Aorta (tissue), 5 donors: ENCODE measurements at places on chromosomes 4 and X. TPM values are rescaled to one million over a fixed set of nuclear protein-coding genes. Genes with fewer than 3 reads are reported as not detected.

- no peak for DNase-seq
These were observed 81.5 kb downstream of the COX18 start for GRCh38 chr4:72987741-72988729.

Gene CD40LG
- total RNA-seq, result 0.26 TPM

Gene GRPEL1
- total RNA-seq, result 22.0 TPM

DNA sequence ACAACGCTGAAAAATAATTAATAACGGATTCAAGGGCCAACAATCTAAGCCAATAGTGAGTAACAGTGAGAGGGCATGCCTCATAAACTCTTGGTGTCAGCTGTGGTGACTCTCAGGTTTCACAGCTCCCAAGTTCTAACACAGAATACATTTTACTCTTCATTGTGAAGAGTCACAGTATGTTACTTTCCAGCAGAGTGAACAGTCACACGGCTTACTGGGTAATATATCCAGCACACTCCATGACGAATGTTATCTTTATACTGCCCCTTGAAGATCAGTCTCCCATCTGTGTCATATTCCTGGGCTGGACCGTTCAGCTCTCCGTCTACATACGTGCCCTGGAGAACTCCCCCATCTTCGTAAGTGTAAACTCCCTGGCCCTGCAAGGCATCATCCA, 23.1 kb downstream of the SETD7 start:
- no peak for DNase-seq

- no peak for DNase-seq
These were observed 16.6 kb downstream of the HTRA3 start for GRCh38 chr4:8285976-8286718.

DNA sequence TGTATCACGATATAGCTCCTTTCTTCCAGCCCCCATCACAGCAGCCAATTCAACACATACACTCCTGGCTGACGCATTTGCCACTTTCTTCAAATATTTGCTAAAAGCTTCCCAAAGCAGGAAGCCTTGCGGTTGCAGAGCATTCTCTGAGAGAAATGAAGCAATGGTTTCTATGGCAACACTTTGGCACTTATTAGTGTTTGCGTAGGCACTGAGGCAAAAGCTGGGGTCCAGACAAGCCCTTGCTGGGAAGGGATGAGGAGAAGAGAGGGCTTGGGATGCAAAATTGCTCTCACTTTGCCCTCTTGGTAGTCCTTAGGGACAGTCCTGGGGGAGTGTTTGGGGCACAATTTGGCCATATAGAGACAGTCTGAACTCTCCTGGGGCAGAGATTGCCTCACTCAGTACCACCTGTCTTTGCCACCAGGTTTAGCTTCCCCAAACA, 55.0 kb upstream of the PAK3 start:
- DNase-seq, result no peak

DNA sequence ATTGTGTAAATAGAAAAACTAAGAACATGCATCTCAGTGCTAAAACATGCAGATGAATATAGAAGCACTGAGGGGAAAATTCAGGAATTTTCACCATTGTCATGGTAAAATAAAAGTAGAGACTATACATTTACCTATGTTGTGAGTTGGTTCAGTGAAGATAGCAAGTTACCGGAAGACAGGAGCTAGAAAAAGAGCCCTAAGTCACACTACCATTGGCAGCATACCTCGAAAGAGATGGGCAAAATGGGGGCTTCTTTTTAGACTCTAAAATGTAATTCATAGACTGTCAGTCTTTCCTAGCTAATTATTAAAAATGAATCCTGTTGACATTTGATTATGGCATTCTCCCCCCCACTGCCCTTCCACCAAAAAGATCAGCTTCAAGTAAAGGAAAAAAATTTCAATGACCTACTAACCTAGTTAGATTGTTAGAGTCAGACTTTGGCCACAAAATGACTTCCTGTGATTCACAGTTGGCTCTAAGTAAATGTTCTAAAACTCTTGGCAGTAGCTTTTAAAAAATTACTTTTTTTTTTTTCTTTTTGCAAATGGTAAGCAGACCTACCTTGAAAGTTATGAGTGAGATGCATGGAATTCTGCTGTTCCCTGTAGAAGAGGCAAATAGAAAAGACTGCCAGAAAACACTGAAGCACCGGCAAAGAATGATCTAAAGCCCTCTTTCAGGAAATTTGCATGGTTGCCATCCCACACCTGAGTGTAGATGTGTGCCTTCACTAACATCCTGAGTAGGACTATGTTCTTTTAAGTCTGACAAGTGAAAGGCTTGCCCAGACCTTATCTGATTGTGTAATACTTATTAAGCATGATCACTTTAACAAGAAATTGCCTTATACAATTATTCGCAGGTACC, 26.4 kb upstream of the ARSJ start:
- no peak for DNase-seq

DNA sequence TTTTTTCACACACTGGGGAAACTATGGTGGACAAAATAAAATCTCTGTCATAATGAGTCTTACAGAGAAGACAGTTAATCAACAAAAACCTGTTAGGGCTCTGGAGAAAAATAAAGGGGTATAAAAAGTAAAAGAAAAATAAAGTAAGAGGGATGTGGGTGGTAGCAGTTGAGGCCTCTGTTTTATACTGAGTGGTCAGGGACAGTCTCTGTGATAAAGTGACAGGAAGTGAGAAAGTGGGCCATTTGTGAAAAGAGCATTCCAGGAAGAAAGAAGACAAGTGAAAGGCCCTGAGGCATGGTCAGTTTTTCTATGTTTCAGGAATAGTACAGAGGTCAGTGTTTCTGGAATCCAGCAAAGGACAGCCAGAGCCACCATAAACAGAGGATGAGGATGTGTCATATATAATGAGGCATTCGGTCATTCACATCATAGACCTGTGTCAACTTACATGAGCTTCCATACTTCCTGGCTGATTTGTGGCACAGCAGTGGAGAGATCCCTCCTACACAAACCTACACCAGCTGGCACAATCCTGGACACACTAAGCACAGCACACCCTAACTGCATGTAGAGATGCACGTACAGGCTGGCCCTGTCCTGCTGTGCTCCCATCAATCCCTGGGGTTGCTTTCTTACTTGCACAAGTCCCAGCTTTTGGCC, 64.4 kb upstream of the NAP1L5 start:
- no peak for DNase-seq

DNA sequence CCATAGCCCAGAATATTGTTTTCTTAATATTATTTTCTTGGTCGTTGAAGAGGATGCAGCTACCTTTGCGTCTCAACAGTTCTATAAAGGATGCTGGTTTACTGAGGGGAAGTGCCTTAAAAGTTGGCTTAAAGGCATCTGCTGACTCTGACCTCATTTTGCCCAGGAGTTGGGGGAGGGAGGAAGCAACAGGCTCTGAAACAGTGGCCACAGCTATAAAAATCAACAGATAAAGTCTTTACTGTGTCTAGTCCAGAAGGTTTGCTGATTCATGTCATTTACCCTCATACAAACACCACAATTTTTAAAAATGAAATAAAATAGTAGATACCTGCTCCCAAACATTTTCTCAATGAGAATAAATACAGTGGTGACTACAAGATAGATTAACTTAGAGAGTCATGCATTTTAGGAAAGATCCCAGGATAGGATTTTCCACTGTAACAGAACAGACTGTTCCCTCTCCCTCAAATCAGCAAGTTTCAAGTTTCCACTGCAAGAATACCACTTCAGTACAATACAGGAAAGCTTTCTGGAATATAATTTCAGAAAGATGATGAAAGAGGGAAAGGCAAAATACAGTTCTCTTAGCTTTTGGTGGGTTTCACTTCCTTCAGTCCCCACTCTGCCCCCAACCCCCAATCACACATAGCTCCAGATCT, 1.9 kb downstream of the PHKA1 start:
- DNase-seq, result no peak

DNA sequence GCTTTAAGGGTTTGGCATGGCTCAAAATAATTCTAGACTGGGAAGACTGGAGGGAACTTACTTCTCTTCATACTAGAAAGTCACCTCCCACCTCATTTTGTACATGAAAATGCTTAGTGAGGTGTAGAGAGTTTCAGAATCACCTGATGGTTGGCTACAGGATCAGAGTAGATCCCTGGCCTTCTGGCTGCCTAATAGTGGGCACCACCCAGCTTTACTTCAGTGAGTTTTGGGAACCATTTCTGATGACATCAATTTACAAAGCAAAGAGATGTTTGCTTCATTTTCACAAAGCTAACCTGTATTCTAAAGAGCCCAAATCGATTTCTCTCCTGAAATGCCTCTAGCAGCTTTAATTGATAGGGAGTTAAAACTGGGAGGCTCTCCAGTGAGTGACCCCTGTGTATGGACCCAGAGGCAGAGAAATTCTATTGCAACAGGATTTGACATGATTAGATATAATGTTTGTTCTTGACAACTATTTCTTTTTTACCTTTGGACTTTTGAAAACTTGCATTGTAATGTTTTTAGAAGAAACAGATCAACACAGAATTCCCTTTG, 180.5 kb downstream of the PTTG2 start:
- no peak for DNase-seq

DNA sequence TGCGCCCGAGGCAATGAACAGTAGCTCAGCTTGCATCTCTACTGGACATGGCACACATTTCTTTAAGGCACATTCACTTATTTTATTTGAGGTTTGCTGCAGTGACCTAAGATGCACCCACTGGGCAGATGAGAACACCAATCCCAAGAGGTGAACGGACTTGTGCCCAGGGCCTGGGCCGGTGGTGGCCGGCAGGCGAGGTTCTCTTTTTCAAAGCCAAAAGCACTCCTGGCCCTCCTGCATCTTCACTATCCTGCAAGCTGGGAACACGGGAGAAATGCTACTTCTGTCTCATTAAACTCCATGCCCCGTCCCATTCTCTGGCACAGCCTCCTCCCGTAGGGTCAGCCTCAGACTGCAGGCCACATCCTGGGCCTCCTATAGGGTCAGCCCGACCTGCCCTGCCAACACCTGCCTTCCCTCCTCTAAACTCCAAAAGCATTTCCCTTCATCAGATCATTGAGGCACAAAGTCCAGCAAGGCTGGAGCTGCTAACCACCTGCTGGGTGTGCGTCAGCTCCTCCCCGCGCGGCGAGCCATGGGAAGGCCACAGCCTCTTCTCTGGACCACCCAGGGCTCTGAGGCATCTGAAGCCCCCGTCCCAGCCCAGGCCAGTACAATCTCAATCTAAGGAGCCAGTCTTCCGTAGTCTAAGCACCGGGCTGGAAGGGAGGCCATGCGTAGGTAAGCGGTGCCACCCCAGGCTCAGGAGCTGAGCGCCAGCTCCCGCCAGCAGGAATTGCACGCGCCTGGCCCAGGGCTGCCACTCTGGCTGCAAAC, 166.1 kb downstream of the AFAP1 start:
- DNase-seq, result no peak
